ENCODE measurements at places on chromosomes 1 and 21.
A peak's percentile ranks its signal among the peaks of the same experiment; 100 is the strongest.

- DNase-seq: no peak
Observed at GRCh38 chr21:15210235-15210678, 145.5 kb upstream of the NRIP1 start.

DNA sequence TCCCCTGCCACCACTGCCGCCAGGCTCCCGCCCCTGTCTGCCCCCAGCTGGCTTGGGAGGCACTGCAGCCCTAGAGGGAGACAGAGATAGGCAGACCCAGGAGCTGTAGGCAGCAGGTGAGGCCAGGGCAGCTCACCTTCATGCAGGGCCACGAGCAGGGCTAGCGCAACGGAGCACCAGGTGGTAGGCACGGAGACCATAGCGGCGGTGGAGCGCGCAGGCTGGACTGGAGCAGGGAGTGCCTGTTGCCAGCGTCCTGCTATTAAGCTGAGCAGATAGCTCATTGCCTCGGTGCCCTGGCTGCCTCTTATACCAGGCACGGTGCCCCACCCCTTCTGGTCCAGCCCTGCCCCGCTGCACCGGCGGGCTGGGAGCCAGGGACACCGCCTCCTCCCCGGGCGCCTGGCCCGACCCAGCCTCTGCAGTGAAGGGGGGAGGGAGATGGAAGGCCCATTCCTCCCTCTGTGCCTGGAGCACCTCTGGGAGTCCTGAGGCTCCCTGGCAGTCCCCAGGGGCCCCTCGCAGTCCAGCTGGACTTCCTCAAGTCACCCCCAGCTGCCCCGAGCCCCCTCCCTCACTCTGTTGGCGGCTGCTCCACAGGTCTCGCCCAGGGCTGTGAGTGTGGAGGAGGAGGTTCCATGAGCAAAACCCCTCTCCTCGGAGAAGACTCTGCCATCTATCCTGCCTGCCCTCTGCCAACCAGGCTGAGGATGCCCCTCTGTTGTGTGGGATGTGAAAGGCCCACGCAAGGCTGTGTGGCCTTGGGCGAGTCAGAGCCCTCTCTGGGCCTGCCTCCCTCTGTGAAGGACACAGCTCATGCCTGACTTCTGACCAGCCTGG, at the start of gene EDN2:
Gene EDN2, minus strand, starts transcription at position 282 of the 840 bp plus-strand sequence. Its CDS starts 82 bp downstream, at position 200.
- DNase-seq: no peak

- peak; percentile 88 for DNase-seq
Observed at GRCh38 chr21:17512253-17513213, at the start of gene CXADR. CXADR (plus strand) TSS chr21:17513043; CDS start chr21:17513130, 87 bp downstream.

- no peak for DNase-seq
Observed at GRCh38 chr1:168246506-168246905, 20.7 kb downstream of the SFT2D2 start.

- no peak for DNase-seq
Observed at GRCh38 chr1:9872430-9873165, 37.5 kb downstream of the CTNNBIP1 start.

GRCh38 chr1:225737161-225737560, 40.5 kb upstream of the SRP9 start:
- DNase-seq: no peak

GRCh38 chr1:162060314-162060713, 9.2 kb upstream of the NOS1AP start:
- DNase-seq: no peak

- DNase-seq: no peak
Observed at GRCh38 chr21:29638761-29639327, 301.0 kb downstream of the GRIK1 start.

DNA sequence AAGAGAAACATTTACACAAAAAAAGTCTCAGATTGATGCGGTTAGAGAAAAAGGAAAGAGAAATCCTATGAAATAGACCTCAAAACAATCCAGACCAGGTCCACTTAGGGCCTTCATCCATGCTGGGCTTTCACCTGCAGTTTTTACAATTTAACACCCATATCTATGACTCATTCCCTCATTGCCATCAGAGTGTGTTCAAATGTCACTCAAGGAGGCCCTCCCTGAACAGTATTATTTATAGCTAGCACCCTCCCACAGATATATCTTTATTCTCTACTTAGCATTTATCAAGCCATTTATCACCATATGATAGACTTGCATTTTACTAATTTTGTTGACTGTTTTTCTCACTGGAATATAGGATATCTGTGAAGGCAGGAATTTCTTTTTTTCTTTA, 824 bp upstream of the KRTAP21-3 start:
- no peak for DNase-seq

DNA sequence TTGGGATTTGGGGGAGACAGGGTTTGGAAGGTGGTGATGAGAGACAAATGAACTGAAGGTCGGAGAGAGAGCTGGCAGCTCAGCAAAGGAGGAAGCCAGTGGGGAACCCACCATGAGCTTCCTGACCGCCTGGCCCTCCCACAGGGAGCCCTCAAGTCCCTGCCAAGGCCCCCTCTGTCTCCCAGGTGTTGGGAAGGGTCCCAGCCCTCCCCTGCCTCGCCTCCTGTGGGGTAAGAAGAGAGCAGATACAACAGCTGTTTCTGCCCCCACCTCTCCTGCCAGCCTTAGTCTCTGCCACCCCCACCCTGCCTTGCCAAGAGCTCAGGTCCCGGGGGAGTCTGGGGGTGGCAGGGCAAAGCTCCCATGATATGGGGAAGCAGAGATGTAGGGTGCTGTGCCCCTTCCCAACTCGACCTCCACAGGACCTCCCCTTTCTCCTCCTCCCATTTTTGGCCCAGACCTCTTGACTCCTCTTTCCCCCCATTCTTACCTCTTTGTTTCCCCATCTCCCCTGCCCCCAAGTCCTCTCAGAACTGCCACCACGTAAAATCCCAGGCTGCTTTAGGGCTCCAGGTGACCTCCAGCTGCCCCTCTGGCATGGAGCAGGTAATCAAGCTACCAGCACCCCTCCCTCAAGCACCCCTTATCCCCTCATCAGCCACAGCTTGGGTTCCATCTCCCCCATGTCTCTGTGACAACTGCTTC, 556 bp downstream of the S100A1 start:
- no peak for DNase-seq

DNA sequence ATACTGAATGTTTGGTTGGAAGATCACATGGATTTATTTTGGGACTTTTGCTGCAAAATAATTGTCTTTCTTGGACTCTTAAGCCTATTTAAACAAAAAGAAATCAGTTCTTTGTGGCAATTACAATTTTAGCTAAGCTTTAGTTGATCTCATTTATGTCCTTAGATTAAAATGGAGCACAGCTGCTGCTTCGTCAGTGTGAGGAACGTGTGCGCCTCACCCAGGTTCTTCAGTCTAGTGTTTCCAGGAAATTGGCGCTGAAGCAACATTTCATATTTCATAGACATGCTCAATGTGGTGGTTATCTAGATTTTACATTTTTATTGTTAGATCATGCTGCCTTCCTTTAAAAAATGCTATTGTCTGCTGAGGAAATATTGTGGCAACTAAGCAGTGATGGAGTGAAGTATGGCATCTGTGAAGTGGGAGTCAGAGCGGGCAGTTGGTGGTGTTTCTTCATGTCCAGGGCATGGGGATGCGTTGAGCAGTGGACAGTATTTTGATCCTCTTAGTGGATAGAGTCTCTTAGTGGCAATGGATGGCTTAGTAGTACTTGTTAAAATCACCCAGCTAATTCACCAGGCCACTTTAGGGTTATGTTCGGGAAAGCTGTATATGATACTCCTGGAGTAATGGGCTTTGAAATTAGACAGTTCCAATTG, 5.6 kb downstream of the DDI2 start:
- DNase-seq: no peak

DNA sequence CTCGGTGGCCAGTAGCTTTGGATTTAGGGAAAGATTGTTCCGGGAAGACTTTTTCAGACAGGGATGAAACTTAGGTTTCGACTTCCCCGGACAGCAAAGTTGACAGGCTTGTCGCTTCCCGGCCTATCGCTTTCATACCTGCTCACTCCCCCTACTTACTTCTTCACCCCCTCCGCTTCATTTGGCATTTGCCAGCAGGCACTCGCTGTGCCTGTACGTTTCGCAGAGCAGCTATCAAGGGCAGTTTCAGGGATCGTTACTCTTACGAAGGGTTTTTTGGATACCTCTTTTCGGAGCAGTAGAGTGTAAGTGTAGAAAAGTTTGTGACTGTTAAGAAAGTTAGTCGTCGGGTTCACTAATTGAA, 393 bp downstream of the BLZF1 start:
- DNase-seq: no peak

GRCh38 chr21:34363733-34364132, at the start of gene KCNE2:
KCNE2 (plus strand) TSS chr21:34364006; CDS start chr21:34370479, 6,473 bp downstream.
- no peak for DNase-seq

- DNase-seq: no peak
Observed at GRCh38 chr1:231392389-231393131, 29.5 kb downstream of the EGLN1 start.

GRCh38 chr21:33682992-33683627, 40.8 kb downstream of the ITSN1 start:
- DNase-seq: peak; percentile 38

DNA sequence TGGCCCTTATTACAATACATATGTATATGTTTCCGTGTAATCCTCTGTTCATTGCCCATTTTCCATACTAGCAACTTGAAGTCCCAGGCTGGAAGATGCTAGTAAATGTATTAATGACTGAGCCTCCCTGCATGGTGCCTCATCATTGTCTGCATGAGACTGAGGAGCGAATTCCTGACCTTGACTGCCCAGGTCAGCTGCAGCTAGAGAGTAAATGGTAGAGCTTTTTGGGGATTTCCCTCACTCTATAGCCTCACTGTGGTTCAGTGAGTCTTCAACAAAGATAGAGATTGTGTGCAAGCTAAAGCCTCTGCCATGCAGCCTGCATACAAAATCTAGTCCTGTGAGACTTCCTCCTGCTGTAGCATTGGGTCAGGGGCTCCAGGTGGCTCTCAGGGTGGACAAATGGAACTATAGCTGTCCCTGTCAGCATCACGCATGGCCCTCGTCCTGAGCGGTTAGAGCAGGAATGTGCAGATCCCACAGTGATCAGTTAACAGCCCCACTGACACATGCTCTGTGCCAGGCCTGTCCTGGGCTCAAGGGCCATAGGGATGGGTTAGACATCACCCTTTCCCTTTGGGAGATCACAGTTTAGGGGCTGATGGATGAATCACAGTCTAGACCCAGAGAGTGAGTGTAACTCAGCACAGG, 741.7 kb downstream of the MATN1 start:
- no peak for DNase-seq

DNA sequence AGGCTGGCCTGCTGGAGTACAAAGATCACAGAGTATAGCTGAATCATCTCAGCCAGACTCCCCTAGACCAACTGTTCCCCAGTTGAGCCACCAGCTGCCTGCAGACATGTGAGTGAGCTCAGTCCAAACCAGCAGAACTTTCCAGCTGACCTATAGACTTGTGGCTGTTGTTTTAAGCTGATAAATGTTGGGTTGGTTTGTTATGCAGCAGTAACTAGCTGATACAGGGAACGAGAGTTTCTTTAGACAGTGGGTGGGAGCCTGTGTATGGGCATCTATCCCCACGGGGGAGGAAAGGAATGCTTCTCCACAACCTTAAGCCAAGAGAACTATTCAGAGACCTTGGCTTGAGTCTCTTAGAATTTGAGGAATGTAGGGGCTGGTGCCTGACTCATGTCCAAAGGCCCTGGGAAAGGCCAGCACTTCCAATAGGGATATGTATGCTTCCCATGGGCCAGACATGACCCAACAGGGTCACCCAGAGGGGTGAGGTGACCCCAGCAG, 30.1 kb downstream of the SLC1A7 start:
- peak; percentile 54 for DNase-seq

GRCh38 chr1:2777424-2778219, 23.9 kb downstream of the TTC34 start:
- DNase-seq: no peak

DNA sequence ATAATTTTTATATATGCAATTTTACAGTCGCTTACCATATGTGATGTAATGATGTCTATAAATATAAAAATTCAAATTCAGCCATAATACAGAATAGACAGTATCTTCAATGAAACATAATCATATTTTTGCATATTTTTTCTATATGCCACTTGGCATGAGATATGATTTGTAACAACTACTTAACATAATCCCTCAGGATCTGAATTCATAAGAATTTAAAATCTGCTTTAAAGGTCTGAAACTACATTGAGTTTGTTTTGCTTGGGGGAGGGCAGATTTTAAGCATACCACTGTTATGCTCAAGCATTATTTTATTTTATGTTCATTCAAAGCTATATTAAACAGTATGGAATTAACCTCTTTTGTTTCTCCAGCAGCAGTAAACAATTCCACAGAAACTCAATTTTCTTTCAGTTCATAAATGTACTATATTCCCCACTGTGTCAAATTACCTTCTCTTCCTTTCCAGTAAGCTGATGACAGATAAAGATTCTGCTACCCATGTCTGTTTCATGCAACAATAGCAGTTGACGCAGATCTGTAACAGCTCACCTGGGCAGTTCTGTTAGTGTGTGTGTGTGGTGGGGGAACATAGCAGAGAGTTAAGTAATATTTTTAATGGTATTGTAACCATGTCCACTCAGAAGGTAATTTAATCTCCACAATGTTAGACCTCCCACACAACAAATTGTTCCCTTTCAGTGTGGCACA, 224.8 kb downstream of the NTNG1 start:
- DNase-seq: no peak

DNA sequence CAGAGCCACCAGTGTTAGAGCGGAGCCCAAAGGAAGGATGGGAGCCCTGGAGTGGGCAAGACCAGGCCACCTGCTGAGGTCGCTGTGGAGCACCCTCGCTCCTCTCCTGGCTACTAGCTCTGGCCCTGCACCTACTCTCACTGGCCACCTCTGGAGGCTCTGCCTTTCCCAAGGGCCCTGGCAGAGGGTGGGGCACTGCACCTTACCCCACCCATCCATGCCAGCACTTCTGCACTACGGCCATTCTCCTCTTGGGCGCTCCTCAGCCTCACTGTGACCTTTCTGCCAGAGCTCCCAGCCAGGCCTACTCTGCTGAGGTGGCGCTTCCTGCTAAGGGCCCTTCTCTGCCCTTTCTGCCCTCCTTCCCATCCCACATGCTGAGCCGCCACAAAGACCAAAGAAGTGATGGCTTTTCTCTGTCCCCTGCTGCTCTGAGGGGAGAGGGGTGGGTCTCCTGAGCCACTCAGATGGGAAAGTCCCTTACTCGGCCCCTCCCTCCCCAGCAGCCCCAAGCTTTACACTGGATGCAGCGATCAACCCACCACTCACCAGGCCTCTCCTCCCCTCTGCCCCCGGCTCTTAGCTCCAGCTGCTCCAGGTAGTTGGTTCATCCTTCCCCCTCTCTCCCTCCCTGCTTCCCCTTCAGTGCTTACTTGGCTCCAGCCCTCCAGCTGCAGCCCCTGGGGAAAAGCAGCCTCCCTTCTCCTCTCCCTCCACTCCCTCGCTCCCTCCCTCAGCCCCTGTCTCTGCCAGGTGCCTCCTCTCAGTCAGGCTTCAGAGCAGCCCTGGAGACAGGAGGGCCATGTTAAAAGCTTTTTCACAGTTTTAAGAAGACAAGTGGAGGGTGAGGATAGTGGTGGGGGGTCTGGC, 14.8 kb upstream of the TMEM222 start:
- DNase-seq: peak; percentile 63

GRCh38 chr1:181676269-181676668, 193.0 kb downstream of the CACNA1E start:
- peak; percentile 69 for DNase-seq

- no peak for DNase-seq
Observed at GRCh38 chr1:159144571-159144970, 26.8 kb upstream of the CADM3 start.

GRCh38 chr1:50481142-50481736, 58.0 kb upstream of the DMRTA2 start:
- DNase-seq: no peak

Measured in NT2/D1 (cell line).